ENCODE measurements at places on chromosomes 13 and 19.

- DNase-seq: no peak
These were observed 9.5 kb downstream of the IL4I1 start for GRCh38 chr19:49887037-49887664.

- no peak for DNase-seq
These were observed 552 bp downstream of the PLK5 start for GRCh38 chr19:1524287-1524971.

GRCh38 chr13:39496506-39496905, 106.5 kb downstream of the LHFPL6 start:
- DNase-seq: no peak

DNA sequence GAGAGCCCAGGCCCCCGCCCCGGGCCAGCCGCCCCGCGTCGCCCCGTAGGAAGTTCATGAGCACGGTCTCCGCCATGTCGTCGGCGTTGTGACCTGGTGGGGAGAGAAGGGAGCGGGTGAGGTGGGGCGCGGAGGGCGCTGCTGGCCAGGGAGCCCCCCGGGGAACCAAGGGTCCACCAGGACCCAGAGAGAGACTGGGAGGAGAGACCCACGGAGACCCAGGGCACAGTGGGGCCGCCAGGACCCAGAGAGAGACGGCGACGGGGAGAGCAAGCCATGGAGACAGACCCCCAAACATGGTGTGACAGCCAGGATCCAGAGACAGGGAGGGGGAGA, 9.2 kb downstream of the CTU1 start:
- DNase-seq: no peak

DNA sequence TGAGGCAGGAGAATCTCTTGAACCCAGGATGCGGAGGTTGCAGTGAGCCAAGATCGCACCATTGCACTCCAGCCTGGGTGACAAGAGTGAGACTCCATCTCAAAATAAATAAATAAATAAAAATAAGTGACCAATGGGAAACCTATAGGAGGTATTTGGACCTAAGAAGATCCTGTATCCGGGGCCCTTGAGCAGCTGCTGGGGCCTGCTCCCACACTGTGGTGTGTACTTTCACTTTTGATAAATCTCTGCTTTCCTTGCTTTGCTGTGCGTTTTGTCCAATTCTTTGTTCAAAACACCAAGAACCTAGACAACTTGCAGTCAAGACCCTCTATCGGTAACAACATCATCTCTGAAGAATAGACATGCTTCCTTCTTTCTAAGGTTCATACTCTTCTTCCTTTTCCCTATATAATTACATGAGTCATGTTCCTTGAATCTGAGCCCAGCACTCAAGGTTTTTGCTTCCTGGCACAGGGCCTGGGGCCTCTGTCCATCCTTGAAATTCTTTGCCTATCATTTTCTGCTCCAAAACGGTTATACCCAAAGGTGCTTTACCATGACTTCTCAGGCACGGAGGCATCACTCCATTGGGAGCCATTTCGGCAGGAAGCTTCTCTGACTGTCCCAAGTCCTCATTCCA, 14.2 kb upstream of the PNMA8C start:
- DNase-seq: no peak

Measured in stimulated activated CD8-positive, alpha-beta memory T cell treated with anti-CD3 and anti-CD28 coated beads, Interleukin-4, amount 100 ng/mL, for 4 hours (primary cell).